ENCODE measurements at places on chromosomes 1 and 21.
A peak's percentile ranks its signal among the peaks of the same experiment; 100 is the strongest.

DNA sequence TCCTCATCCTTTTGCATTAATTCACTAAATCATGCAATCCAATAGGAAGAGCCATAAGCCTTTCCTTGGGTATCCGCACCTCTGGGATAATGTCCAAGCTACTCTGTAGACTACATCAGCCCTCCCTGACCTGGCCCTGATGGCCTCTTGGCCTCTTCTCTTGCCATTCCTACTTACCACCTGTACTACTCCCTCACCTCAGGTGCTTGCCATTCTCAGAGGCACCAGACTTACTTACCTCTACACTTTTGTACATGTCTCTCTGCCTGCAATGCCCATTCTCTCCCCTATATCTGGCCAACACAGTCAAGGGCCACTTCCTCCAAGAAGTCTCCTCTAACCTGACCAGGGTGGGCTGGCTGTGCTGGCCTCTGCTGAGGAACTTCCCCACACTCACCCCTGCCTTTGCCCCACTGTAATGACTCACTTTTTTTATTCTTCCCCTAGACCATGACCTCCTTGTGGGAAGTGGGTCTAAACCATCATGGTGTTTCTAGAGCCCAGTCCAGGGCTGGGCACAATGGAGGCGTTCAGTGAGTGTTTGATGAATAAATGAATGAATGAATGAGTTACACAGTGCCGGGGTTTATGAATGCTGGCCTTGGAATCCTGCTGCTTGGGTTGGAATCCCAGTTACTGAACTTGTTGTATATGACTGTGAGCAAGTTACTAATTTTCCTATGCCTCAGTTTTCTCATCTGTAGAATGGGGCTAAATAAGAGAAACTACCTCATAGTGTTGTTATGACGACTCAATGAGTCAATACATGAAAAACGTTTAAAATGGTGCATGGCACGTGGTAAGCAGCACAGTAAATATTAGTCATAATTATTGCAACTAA lies 179.8 kb downstream of the FOXD2 start:
- no peak for DNase-seq

- no peak for DNase-seq
Measured at GRCh38 chr21:42312626-42313104, 2.5 kb downstream of the TFF3 start.

DNA sequence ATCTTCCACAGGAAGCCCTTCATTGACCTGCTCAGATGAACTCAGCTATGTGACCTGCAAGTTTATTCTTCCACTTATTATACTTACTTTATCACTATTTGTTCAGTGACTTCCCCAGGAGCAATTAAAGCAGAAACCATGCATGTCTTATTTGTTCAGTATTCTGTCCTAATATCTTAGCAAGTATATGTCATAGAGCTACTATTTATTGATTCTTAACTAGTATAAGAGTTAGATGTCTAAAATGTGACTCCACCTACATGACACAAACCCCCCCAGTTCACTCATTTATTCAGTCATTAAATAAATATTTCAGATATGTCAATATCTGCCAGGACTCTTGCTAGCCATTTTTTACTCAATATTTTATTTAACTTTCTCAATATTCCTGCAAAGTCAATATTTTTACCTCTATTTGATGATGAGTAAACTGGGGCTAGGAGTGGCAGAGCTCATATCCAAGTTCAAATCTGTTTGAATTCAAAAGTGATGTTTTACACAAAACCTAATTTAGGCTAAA lies 469.0 kb upstream of the USP24 start:
- DNase-seq = no peak

DNA sequence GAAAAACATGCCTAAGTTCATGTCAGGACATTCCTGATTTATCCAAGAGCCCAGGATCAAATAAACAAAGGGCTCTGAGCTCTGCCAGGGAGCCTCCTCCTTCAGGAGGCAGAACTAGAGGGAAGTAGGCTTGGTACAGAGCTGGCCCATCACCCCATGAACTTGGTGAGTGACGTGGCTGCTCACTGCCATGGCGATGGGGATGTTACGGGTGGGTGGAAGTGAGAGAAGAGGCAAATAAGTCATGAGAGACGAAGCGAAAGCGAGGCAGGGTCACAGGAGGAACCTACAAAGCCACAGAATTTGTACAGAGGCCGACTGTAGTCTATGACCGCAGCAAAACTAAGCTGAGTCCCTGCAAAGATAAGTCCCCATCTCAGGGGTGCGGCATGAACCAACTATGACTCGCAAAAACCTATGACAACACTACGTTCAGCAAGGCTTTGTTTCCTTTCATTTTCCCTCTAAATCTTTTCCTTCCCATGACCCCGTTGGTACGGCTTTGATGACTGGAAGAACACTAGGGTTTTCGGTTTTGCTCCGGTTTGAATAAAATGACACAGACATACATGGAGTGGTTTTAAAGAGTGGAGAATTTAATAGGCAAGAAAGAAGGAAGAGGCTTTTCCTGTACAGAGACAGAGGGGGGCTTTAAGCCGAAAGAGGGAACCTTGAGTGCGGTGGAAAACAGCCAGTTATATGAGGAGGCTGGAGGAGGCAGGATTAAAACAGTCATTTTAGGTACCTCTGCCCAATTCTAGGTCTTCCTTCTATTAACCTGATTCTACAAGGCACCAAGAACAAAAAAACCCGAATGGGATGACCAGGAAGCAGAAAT lies 74.1 kb downstream of the CD46 start:
- DNase-seq = peak; percentile 76

DNA sequence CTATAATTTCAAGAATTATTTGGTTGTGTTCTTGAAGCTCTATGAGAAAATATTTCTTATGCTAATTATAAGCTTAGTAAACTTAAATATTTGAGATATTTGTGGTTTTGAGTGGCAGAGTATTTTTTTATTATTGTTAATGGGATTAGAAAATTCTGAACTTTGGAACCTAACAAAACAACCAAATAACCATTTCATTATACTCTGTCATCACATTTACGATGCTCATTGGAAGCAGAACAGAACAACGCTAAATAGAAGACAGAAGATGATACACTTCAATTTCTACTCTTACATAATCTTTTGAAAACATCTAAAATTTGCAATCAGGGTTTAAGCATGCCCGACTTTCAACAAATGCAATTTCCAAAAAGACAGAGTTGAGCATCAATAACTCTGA lies 270.2 kb downstream of the PTPRC start:
- DNase-seq = no peak

- DNase-seq = no peak
Measured at GRCh38 chr1:59903141-59903754, 23.3 kb downstream of the CYP2J2 start.

DNA sequence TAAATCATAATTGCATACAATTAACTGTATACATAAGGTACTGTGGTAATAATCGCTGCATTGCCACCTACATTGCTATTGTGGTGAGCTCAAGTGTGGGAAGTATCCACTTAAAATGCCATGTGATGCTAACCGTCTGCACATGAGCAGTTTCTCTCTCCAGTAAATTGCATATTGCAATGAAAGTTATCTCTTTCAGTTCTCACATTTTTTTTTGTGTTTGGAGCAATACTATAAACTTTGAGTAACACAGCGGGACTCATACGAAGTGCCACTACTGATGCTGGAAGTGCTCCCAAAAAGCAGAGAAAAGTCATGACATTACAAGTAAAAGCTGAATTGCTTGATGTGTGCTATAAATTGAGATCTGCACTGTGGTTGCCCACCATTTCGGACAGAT lies 38.5 kb downstream of the DISC1 start:
- DNase-seq = no peak

DNA sequence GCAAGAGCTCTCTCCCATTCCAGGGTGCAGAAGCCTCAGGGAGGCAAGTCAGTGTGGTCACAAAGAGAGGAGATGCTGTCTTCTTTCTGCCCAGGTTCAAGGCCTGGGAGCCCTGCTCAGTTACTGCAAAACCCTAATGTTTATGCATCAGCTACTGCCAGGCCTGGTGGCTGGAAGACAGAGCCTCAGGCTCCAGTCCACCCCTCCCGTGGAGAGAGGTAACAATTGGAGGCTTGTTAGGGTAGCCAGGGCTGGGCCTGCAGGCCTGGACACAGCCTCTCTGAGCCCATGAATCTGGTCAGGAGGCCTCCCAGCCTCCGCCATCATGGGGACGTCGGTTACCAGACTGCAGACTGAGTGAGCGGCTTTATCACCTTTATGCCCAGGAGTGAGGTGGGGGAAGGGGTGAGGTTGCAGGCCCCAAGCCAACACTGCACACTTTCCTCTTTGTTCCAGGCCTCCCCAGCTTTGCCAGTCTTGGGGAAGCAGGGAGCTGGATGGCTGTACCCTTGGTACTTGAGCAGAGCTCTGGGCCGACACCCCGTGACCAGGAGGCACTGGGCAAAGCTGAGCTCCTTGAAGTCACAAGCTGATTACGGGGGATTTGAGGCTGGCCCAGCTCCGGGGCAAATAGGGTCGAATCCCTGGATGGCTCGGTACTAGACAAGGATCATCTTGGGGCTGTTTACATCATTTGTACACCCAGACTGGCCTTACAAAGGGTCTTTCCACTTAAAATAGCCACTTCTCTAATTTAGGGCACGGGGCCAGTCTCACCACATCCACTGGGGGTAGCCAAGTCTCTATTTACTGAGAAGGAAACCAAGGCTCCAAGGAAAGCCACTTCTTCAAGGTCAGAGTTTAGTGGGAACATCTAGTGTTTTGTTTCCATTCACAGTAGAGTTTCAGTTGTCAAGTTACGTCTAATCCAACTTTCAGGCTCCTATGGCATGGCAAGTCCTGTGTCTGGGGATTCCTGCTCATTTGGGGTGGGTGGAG lies 5.2 kb downstream of the SLC2A1 start:
- DNase-seq = no peak

- no peak for DNase-seq
Measured at GRCh38 chr1:161206411-161207140, 4.4 kb downstream of the NDUFS2 start.

DNA sequence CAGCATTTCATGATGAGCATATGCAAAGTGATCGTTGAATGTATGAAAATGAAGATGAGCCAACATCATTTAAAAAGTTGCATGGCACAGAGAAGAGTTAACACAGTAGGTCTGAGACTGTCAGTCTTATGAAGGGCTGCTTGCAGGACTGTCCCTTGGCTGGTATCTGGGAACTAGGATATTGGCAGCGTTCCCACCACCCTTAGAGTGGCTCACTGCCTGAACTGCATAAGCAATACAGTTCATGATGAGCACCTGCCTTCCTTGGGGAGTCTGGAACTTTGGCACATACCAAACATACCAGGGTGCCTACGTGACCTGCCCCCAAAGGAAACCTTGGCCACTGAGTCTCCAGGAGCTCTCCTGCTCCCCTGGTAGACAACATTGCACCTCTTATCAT lies 161.8 kb downstream of the DSCAM start:
- DNase-seq = no peak

GRCh38 chr1:66335859-66336640 lies 197.9 kb upstream of the SGIP1 start:
- peak; percentile 56 for DNase-seq

GRCh38 chr1:53681977-53682685 lies 56.8 kb downstream of the GLIS1 start:
- peak; percentile 20 for DNase-seq

GRCh38 chr1:11335417-11336056 lies 62.5 kb downstream of the UBIAD1 start:
- no peak for DNase-seq

- DNase-seq = no peak
Measured at GRCh38 chr1:18085387-18086074, 22.1 kb upstream of the IGSF21 start.

DNA sequence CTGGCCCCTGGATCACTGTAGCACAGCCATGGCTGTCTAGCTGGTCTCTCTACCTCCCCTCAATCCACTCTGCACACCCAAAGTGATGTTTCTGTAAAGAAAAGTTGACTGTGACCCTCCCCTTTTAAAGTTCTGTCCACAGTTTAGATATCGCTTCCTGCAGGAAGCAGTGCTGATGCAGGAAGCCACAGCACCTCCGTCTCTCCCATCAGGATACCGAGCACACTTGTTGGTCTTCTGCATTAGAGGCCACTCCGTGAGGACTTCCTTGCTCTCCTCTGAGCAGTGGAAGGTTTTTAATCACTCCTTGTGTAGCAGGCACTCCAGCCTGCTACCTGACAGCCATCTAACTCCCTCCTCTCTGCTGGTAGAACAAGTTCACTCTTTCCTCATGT lies 69.5 kb downstream of the GADD45A start:
- DNase-seq = no peak

DNA sequence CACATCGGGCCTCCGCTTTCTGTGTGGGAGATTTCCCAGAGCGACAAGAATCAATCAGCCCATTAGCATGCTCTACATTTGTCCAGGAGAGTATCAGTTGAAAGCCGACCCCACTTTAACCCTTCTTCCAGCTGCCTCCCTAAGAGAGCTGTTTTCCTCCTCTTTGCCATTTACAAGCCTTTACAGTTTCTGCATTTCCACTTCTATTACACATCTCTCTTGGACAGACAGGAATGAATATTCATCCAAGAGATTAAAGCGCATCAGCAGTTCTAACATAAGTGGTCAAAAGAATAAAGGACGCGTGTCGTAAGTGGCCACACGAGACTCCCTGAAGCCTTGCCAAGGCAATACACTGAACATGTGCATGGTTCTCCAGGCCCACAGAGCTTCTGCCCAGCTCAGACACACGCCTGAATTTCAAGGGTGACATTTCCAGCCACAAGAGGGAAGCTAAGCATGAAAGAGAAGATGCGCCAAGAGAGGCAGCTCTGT lies 47.3 kb downstream of the FAM78B start:
- no peak for DNase-seq

- DNase-seq = no peak
Measured at GRCh38 chr1:147620543-147620942, 49.8 kb downstream of the ACP6 start.

DNA sequence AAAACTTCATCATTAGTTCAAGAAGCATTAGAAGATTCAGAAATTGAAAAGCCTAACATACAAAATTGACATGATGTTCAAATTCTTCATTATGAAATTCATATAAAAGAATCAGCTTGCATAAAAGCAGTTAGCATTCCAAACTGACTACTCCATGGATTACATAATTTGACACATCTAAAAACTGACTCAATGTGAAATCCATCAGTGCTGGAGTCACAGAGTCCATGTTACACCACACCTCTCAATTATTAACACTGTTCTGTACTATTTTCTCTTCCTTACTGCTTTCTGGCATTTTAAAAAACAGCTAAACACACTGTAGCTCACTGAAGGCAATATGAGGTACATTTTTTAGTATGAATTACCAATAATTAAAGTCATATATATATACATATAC lies 28.0 kb downstream of the ARHGAP29 start:
- no peak for DNase-seq

DNA sequence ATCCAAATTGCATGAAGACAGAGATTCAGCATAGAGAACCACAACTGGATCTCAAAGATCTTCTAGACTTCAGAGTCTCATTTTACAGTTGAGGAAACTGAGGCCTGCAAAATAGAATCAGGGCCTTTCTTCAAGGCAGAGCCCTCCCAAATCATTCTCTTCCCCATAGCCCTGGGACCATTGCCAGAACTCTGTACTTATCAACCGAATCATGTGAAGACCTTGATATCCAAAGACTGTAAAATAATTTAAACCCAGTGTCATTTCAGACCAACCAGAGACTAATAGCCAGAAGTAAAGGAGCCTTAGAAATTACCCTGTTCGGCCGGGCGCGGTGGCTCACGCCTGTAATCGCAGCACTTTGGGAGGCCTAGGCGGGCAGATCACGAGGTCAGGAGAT lies 90.1 kb downstream of the DTL start:
- DNase-seq = no peak

Data from stimulated activated CD4-positive, alpha-beta T cell treated with anti-CD3 and anti-CD28 coated beads, Interleukin-2, amount 100 ng/mL, for 48 hours (primary cell).